ENCODE measurements at places on chromosomes 5 and 9. TPM values are rescaled to one million over a fixed set of nuclear protein-coding genes. Genes with fewer than 3 reads are reported as not detected.

DNA sequence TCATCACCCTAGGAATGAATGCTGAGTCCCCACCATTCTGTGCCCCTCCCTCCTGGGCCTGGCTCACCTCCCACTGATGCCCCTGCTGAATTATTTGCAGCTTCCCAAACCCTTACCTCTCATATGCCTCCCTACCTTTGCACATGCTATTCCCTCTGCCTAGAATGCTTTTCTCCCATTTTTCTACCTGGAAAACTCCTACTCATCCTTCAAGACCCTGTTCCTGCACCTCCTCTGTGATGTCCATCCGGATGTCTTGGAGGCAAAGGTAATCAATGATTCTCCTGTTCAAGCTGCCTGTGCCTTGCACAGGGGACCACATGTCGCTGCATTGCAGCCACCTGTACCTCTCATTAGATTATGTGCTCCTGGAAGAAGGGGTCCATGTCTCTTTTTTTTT lies 104.8 kb upstream of the LMX1B start:
- DNase-seq = no peak

DNA sequence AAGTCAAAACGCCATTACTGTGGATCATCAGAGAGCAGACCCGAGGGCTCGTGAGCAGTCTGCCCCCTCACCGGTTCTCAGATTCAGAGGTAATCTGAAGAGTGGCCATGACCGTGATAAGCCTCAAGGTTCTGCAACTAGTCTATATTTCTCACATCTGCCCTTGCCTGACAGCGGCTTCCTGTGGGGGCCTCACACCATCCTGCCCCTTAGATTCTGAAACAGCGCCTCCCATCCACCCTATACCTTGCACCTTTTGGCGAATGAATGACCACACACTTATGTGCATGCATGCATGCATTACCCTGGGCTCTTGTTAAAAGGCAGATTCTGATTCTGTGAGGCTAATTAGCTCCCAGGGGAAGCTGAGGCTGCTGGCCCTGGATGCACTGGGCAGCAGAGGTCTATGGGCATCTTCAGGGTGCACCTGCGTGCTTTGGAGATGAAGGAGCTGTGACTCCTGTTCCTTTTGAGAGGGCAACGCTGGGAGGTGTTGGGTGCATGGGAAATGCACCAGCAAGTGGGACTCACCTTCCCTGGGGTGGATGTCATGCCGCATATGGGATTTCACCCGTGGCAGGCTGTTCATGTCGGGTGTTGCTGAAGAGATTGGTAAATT lies 7.8 kb upstream of the GADD45G start:
- no peak for DNase-seq

GALT gene
- total RNA-seq = 53.9 TPM

ITGA2 gene
- total RNA-seq = 0.71 TPM
